ENCODE measurements at places on chromosomes 4 and X.

DNA sequence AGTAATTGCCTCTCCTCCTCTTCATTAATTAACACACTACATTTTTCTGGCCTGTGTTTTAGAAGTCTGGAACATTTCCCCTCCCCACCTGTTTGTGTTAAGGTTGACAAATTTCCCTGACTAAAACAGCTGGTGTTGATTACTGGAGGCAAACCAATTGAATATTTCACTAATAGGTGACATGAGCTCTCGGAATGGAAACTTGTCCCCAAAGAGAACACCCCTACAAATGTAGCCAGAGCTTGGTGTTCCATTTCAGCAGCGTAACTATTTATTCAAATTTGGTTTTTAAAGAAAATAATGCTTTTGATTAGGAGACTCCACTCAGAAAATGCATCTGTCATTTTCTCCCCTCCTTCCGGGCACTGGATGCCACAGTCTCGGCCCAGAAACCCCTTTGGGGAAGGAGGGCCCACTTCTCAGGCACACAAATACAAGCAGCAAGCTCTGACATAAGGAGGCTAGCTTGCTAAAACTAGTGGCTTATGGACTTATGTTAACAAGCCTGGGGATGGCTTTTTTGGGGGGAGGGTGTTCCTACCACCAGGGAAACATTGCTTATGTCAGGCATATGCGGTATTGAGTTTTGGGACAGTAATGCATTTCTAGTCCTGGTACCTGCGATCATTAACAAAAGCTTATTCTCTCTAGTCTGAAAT, 2.2 kb downstream of the RNF150 start:
- no peak for DNase-seq

GRCh38 chrX:102697494-102697893, 14.8 kb upstream of the GPRASP2 start:
- DNase-seq, result no peak

DNA sequence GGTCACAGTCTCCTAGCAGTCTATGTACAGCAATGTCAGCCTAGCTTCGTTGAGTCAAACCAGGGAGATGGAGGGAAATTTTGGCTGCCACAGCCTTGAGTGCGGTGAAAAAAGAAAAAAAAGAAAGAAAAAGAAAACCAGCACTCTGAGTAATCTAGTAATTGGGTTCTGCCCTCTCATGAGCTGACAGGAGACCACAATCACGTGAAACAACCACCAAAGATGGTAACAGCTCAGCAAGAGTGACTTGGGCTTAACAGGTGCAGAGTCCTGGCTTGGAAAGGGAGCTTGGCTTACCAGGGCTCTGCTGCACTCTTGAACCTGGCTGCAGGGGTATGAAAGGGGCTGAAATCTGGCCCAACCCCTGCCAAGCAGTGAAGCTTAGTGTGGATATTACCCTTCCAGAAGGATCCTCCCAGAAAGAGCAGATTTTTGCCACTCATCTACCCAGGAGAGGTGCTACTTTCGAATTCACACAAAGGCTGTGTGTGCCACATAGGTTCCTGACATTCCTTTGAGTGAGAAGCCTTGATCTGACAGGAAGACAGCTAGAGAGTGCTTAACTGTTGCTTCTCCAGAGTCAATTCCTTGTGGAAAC, 350.3 kb downstream of the PTTG2 start:
- DNase-seq, result peak; percentile 35

- DNase-seq, result no peak
These were observed 27.5 kb downstream of the NKX1-1 start for GRCh38 chr4:1378559-1379231.

DNA sequence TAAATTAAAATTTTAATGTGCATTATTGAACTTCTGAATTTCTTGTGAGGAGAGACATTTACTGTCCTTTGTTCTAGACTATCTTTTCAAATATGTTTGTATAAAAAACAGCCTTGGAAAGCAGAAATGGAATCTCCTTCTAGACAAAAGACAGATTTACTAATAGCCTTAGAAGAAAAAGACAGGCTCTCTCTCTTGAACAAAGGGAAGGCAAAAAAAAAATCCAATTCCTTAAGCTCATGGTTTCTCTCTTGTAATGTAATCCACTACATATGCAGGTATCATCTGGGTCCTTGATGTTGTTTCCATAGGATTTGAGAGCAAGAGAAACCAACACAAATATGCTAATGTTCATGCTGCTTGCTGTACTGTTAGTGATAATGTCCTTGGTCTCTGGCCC, 106.0 kb downstream of the TBCK start:
- no peak for DNase-seq

DNA sequence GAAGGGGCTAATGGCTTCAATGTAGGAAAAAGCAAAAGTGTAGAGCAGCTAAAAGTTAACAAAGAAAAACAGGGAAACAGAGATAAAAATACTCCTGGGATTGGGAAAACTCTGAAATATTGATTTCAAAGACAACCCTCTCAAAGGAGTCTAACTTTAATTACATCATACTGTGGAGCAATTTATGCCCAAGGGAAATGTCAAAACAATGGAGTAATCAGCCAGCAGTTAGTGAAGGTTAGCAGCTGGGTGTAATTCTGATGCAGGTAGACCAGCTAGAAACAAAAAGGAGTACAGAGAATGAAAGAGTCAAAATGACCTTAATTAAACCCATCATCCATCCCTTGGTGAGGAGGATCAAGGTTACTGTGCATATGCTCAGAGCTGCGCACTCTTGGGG, 169.0 kb downstream of the ADAM29 start:
- DNase-seq, result no peak

- DNase-seq, result no peak
These were observed 37.0 kb downstream of the GUCY1A1 start for GRCh38 chr4:155703486-155704247.

- DNase-seq, result no peak
These were observed 156.7 kb upstream of the FAM241A start for GRCh38 chr4:111988514-111988913.

- DNase-seq, result no peak
These were observed 33.2 kb upstream of the SLC9A7 start for GRCh38 chrX:46791927-46792809.

DNA sequence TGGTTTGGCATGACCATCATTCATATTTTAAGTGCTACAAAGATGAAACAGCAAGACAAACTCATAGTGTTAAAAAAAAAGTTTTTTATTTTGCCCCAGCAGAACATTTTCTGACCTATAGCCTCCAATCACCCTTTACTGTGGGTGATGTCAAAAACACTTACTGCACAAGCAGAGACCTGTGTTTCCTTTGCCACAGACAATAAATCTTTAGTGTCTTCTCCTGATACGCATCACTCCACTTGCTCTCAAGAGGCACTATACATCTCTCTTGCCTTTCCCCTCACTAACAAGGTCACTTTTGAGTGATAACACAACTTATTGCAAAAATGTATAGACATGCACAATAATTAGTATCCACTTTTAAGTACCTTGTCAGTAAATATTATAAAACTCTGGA, 125.6 kb downstream of the ANTXR2 start:
- DNase-seq, result no peak

- DNase-seq, result no peak
These were observed 246.6 kb downstream of the OPHN1 start for GRCh38 chrX:68186552-68187262.

GRCh38 chr4:154189346-154189745, 302.3 kb downstream of the DCHS2 start:
- DNase-seq, result no peak

DNA sequence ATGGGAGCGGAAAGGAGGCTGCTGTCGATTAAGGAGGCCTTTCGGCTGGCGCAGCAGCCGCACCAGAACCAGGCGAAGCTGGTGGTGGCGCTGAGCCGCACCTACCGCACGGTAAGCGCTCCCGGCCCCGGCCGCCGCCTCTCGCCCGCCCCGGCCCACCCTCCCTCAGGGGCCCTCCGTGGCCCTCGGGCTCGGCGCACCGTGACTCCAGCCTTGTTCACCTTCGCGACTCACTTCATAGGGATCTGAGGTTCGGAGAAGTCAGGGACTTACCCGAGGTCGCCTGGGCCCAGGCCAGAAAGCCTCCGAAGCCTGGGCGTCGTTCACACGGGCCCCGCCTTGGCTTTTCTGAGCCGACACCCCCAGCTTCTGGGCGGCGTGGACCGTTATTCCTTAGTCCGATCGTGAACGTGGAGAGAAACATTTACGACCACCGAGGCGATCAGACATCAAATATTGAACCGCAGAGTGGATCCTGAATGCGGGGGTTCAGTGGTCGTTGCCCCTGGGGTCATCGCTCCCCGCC, 362 bp downstream of the NCAPG start:
- no peak for DNase-seq

DNA sequence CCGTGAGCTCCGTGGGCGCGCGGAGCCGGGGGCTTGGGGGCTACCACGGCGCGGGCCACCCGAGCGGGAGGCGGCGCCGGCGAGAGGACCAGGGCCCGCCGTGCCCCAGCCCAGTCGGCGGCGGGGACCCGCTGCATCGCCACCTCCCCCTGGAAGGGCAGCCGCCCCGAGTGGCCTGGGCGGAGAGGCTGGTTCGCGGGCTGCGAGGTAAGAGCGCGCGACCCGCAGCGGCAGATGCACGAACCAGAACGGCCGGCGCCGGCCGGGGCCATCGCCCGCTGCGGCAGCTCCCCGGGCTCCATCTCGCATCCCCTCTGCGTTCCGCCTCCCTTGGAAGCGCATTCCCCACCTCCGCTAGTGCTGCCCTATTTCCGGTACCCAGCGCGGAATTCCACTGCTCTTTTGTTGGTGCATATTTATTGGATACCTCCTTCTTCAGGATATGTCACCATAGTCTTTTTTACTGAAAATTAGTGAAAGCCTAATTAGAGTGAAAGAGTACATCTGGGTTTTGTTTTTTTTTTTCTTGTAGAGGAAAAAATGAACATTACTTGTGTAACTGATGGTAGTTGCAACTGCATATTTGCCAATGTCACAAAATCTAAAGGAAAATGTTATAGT, 797 bp downstream of the PKD2 start:
- DNase-seq, result no peak

DNA sequence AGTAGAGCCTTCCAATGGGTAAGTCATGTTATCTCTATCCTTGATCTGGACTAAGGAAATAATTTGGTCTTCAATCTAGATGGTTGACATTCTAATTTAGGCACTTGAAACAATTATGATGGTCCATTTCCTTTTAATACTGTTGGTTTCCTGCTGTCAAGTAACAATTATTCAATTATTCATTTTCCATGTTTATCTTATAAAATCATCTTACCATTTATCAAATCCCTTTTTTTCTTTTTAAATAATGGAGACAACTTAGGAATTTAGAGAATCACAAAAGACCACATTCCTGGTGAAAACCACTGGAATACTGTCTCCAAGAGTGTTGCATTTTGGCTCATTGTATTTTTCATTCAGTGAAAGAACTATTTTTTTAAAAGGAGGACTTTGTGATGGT, 148.7 kb upstream of the CTSO start:
- no peak for DNase-seq

DNA sequence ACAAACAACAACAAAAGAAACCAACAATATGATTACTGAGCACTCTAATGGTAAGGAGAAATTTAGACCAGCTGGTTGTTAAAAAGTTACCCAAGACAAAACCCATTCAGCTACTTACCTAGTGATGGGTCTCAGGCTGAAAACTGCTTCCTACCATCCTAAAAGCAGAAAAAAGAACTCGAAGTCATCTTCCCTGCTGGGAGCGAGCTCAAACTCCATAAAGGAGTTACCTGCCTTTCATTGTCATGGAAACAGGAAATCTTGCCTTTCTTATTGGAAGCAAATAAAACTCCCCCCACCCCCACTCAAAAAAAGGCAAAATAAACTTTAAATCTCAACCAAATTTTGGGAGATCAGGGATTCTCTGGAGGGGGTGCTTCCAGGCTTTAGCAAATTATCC, 1478.3 kb downstream of the C4orf33 start:
- DNase-seq, result no peak

- no peak for DNase-seq
These were observed 135.7 kb downstream of the GPC3 start for GRCh38 chrX:133849676-133850075.

GRCh38 chr4:174654634-174655033, 132.3 kb upstream of the HPGD start:
- no peak for DNase-seq

DNA sequence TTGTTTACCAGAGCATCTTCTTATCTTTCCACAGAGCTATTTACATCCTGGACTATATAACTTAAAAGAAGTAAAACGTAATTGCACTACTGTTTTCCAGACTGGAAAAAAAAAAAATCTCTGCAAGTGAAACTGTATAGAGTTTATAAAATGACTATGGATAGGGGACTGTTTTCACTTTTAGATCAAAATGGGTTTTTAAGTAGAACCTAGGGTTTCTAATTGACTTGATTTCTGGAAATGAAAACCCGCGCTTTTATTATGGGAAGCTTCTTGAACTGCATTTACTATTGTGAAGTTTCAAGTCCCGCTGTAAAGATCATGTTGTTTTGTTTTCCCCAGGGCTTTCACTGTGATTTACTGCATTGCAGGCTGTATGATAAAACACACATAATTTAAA, 162.7 kb downstream of the STIM2 start:
- DNase-seq, result no peak

- DNase-seq, result no peak
These were observed 577.9 kb upstream of the DIPK2B start for GRCh38 chrX:45778616-45779015.

DNA sequence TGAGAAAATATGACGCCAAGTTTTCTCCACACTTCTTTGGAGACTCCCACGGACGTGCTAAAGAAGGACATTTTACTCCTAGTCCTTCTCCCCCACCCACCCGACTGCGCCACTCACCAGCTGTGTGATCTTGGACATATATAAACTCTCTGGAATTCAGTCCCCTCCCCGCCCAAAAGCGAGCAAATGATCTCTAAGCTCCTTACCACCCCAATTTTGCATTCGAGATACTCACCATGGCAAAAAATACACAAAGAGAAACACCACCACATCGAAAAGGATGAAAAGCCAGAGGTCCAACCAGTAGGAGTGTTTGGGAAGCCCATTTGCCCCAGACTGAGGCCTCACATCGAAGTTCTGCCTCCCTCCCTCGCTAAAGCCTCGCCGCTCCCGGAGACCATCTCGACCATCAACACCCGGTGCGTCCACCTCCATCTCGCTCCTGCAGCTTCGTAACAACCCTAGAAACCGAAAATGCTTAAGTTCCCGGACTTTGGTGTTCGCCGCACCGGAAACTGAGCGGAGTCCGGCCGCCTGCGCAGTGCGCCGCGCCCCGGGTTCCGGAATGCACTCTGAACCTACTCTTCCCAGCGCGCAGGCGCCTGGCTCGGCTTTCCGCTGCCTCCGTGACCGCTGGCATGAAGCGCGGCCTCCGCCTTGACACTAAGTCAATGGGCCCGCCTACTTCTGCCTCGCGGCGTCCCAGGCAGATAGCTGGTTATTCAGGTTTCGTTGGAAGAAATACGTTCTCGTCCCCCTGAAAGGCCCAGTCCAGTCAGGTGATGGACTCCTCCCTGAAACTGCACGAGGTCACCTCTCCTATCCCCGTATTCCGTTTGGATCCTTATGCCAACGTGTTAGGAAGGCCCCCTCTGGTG, 21.6 kb downstream of the FABP2 start:
- DNase-seq, result peak; percentile 82

GRCh38 chr4:159540501-159540900, 437.6 kb downstream of the RAPGEF2 start:
- no peak for DNase-seq

- DNase-seq, result no peak
These were observed 368.6 kb upstream of the TENM3 start for GRCh38 chr4:181874602-181875001.

GRCh38 chr4:187274153-187274552, 550.5 kb upstream of the FAT1 start:
- DNase-seq, result no peak

- no peak for DNase-seq
These were observed 540.6 kb upstream of the MAGEB18 start for GRCh38 chrX:25597551-25597950.

- DNase-seq, result no peak
These were observed 53.8 kb upstream of the HGFAC start for GRCh38 chr4:3387943-3388361.

- DNase-seq, result no peak
These were observed 932.6 kb downstream of the C4orf33 start for GRCh38 chr4:130028552-130028951.

Measured in stimulated activated CD8-positive, alpha-beta memory T cell treated with anti-CD3 and anti-CD28 coated beads, Interleukin-7, amount 100 ng/mL, for 24 hours (primary cell).